Stimulated activated CD4-positive, alpha-beta T cell treated with anti-CD3 and anti-CD28 coated beads, TNF-alpha, amount 100 ng/mL, for 48 hours (primary cell): ENCODE measurements at places on chromosomes 2 and 18.

DNA sequence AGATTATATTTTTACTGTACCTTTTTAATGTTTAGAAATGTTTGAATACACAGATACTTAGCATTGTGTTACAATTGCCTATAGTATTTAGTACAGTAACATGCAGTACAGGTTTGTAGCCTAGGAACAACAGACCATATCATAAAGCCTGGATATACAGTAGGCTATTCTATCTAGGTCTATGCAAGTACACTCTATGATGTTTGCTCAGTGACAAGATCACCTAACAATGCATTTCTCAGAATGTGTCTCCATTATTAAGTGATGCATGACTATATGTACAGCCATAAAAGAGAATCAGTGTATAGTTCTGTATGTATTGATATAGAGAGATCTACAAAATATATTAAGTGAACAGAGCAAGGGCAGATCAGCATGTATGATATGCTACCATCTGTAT is 616.4 kb downstream of the XIRP2 start:
- no peak for DNase-seq

DNA sequence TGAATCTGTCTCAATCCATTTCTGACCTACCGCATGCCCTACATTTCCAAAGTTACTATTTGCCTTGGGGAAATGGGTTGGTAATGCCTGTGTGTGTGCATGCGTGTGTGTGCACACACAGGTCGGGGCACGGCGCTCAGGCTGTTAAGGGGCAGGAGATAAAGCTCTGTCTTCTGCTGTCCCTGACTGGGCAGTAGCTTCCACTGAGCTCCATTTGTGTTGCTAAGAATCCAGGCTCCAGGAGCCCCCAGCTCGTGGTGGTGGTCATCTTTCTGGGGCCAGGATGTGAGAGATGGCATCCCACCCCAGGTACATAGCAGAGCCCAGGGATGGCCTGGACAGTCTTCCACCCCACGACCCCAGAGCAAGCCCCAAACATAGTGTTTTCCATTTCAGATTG is 66.7 kb upstream of the HS6ST1 start:
- DNase-seq = no peak

DNA sequence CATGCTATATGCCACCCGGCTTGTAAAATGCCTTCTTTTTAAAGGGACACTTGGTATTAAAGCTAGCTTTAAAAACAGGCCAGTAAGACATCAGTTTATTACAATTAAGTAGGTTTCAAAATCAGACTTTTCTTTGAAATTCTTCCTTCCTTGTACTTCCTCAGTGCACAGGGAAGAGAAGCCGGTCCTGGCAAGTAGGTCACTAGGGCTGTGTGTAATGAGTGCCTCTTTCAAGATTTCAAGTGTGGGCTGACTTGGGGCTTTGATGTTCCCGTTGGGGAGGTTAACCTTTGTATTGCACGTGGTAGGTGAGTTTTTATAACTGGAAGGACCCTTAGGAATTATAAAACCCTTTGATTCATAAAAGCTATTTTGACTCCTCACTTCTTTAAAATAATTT is 566.4 kb upstream of the ID2 start:
- no peak for DNase-seq

DNA sequence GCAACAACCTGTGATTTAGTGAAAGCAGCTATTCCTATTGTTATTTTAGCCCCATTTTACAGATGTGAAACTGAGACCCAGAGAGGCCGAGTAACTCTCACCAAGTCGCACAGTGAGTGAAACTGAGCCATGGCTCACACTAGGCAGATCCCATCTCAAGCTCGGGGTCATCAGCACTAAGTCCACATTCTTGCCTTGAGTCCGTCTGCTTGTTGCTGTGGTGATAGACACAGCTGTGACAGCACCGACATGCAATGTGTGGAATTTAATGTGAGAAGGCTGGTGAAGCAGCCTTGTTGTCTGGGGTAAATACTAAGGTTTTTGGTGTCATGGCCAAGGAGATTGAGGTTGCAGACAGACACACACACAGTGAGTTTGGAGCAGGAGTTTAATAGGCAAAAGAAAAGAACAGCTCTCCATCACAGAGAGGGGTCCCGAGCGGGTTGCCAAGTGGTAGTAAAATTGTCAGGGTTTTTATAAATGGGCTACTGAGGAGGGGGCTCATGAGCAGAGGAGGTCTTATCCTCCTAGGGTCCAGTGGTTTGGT is 40.2 kb upstream of the GMCL1 start:
- no peak for DNase-seq

DNA sequence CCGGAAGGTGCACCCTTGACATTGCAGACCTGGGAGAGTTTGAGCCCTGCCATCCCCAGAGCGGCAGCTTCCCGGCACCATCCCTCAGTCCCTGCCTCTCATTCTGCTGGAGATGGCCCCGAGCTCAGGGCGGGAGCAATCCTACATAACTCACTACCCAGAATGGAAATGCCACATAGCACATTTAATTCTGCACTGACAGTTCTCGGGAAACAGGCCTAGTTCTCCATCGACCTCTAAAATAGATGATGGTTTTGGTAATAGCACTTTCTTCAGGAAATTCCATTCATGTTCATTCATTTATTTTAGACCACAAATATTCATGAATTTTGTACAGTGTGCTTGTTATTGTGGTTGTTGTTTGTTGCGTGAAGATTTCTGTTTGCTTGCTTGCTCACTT is 92.9 kb upstream of the SLC14A2 start:
- no peak for DNase-seq
